ENCODE measurements at places on chromosomes 3 and 15. TPM values are rescaled to one million over a fixed set of nuclear protein-coding genes. Genes with fewer than 3 reads are reported as not detected.

DNA sequence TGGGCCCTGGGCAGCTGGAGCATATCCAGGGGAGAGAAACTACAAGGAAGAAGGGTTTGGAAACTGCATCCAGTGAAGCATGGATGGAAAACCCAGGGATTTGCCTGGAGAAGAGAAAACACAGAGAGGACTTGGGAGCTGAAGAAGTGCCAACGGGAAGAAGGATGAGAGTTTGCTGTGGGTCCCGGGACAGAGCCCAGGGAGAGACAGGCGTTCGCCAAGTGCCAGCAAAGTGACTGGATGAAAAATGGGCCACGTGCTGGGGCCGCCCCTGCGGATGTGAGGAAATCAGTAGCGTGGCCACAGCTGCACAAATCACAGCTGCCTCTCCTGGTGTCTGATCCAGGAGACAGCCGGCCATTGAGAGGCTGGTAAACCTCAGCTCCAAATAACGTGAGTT lies 70.4 kb downstream of the HES1 start:
- peak; percentile 75 for DNase-seq

- DNase-seq: no peak
Measured at GRCh38 chr15:95086531-95087252, 855.3 kb downstream of the MCTP2 start.

GRCh38 chr3:124935264-124935663 lies 713 bp upstream of the MUC13 start:
- no peak for DNase-seq

- no peak for DNase-seq
Measured at GRCh38 chr3:195421400-195421799, 21.4 kb downstream of the ACAP2 start.

DNA sequence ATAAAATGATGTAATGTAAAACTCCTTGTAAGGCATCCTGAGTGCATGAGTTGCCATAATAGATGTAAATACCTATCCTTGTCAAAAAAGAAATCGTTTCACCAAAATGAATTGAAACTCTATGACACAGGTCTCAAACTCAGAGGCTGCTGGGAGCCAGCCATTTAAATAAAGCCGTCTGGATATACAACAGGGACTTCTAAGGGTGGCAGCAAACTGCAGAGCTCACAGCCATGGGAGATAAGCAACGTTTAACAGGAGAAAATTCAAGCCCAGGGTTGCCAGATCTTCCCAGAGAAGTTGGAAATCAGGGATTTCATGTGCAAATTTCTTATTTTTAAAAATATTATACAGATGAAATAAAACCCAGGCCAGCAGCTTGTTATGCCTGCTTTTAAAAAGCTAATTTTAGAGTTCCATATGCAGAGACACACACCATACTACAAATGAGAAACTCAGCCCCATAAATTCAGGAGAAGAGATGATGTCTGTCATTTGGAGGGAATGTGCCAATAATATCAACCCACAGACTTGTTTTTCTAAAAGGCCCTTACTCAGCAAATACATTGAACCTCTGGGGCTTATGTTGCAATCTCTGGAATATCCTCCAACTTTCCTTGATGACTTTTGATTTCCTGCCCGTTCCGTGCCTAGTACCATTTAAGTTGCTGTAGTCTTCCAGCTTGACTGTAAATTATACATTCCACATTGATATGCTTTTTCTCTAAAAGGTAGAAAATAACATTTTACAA lies 75.6 kb downstream of the AQP9 start:
- no peak for DNase-seq

GRCh38 chr3:137105277-137105977 lies 147.6 kb downstream of the IL20RB start:
- no peak for DNase-seq

DNA sequence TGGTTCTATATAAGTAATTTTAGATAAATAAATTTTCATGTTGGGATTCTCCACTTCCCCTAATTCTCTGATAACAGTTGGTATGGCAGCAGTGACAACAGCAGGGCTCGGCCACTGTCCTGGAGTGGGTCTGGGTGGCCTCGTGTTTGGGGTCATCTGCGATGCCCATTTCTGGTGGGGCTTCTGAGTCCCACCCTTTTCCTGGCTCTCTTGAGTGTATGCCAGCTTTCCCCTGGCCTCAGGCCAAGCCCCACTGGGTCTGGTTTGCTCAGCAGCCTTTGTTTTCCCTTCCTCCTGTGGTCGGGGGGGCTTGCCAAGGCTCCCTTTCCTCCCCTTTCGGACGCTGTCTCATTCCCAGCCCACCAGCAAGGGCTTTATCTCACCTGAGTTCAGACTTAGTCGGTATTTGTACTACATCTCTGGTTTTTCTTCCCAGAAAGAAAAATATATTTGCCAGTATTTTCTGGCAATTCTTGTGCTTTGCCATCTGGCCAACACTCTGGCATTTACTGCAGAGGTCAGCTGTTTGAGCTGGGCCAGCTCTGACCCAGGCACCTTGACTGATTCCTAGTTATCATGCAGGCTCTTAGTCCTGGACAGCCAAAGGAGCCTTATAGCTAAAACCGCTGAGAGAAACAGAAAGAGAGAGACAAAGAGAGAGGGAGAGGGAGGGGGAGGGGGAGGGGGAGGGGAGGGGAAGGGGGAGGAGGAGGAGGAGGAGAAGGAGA lies 35.2 kb downstream of the MYZAP start:
- DNase-seq: peak; percentile 61

- DNase-seq: no peak
Measured at GRCh38 chr15:85854345-85855097, 59.8 kb upstream of the KLHL25 start.

- DNase-seq: no peak
Measured at GRCh38 chr15:37528432-37528831, 406.0 kb upstream of the TMCO5A start.

DNA sequence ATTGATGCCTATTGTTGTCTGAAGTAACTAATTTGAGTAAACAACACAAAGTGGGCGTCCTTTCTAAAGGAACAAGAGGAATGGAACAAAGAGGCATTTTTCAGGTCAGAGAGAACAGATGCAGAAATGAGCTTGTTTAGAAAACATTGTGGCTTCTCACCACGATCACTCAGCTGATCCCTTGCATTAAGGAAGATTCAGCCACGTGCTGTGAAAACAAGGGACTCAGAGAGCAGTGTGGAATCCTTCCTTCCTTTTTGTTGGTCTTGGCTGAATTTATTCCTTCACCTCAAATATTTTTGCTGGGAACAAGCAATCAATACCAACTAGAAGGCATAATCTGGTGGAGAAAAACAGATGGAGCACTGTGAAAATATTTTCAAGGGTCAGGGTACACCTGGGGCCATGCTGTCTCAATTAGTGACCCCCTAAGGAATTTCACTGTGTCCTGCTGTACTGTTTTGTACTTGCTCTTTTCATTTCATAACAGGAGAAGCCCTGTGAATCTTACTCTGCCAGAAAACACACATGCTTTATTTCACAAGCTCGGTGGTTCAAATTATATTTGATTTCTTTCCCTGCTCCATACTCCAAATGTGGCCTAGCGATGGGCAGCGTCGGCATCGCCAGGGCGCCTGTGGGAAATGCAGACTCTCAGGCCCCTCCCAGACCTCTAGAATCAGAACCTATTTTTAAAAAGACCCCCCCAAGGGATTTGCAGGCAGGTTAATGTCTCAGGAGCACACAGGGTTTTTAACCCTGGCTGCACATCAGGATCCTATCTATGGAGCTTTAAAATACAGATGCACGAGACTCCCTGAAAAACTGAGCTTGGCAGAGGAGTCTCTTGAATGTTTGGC lies 11.6 kb upstream of the SLC6A20 start:
- no peak for DNase-seq

DNA sequence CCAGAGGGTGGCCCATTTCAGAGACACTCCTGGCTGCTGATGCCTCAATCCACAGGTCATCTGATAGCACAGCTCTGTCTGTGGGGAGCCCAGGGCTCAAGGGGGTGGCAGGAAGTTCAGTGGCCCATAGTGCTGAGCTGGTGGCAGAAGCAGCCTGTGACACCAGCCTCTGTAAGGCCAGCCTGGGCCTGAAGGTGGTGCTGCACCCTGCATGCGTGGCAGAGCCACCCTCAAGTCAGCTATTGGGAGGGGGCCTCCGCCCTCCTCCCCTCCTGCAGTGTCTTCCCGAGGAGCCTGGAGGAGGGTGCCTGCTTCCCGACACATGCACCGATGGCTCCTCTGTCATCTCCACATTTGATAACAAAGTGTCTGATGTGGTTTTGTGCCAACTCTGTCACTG lies 3.0 kb downstream of the PLA1A start:
- DNase-seq: peak; percentile 26

The CPA3 gene
- 3.8 TPM for total RNA-seq

The GOLGA6L9 gene
- 1.3 TPM for total RNA-seq

The SEMA3B gene
- total RNA-seq: 3.1 TPM

- no peak for DNase-seq
Measured at GRCh38 chr3:111956449-111956848, 22.4 kb upstream of the ABHD10 start.

- DNase-seq: no peak
Measured at GRCh38 chr3:52227117-52227516, 1.7 kb upstream of the TLR9 start.

DNA sequence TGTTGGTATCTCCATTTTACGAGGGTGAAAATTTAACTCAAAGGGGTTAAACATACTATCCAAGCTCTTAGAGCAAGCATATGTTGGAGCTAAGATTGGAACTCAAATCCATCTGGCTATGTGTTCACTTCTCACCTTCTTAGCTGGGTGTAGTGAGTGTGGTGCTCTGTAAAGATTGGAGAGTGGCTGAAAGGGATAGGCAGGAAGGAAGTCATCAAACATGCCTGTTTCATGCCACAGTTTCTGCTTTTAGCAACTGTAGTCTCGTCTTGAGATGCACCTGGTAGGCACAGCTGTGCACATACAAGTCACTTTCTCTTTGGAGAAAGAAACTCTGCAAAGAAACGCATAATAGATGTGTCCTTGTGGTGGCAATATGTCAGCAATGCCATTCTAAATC lies 189.1 kb upstream of the MDFIC2 start:
- no peak for DNase-seq

DNA sequence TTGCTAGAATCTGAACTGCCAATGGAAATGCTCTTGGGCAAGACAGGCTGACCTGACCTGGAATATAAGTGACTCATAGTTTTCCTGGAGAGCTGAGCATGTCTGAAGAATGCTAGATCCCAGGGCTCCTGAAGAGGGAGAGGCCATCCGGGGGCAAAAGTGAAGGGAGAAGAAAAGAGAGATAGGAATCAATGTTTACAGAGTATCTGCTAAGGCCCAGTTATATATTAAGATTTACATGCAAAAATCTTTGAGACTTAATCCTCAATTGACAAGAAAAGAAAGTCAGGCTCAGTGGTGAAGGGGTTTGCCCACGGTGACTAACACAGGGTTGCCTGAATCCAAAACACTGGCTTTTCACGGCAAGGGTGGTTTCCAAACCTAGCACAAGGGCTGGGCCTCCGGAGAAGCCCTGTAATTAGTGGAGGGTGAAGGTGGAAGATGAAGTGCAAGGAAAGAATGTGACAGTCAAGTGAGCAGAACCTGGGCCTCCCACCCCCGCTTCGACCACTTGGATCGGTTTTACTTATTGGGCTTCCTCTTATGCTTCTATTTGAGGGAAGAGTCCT lies 91.7 kb upstream of the FGF12 start:
- DNase-seq: no peak

- no peak for DNase-seq
Measured at GRCh38 chr3:194976049-194976451, 290.4 kb downstream of the FAM43A start.

- no peak for DNase-seq
Measured at GRCh38 chr15:33138000-33138399, 56.5 kb downstream of the FMN1 start.

GRCh38 chr15:31091481-31091880 lies 10.0 kb downstream of the TRPM1 start:
- no peak for DNase-seq

- no peak for DNase-seq
Measured at GRCh38 chr3:197784019-197784585, 7.0 kb upstream of the LRCH3 start.

GRCh38 chr15:93246266-93247242 lies 157.5 kb upstream of the RGMA start:
- no peak for DNase-seq

The SNURF gene
- 26.8 TPM for total RNA-seq

The LYZL4 gene
- total RNA-seq: not detected

The CHRFAM7A gene
- 0.43 TPM for total RNA-seq

DNA sequence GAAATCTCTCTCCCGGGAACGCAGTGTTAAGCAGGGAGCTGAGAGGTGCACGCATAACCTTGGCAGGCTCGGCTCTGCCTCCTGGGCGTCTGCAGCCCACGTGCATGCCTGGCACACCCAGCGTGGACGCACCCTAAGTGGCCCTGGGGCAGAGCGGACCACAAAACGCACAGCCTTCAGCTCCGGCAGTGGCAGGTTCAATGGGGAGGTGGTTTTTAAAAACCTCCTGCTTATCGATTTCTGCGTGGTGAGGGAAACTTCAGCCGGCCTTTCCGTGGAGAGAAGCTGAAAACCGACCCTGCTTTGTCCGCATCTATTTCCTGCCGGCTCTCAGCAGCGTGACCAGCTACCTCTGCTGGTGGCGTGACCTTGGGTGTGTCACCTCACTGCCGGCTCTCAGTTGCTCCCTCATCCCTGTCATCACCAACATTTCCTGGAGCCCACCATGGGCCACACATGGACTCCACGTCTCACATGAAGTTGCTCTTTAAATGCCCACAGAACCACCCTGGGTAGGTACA lies 134.8 kb upstream of the MEF2A start:
- peak; percentile 14 for DNase-seq

The STAC gene
- 0.19 TPM for total RNA-seq

The FGD5 gene
- 14.6 TPM for total RNA-seq

The ZSCAN2 gene
- total RNA-seq: 5.4 TPM

The ERICH6 gene
- not detected for total RNA-seq

The SLC6A20 gene
- total RNA-seq: 0.64 TPM

Measured in psoas muscle (tissue), 8 donors.